Thoracic aorta (tissue), 2 donors: ENCODE measurements at places on chromosomes 2 and 18.

- no peak for DNase-seq
- H3K27ac ChIP-seq, result no peak overlapping the region
- H3K4me3 ChIP-seq, result no peak overlapping the region
- no peaks in the 10 kb centered on the region for H3K4me1 ChIP-seq
- H3K27me3 ChIP-seq, result no peaks in the 10 kb centered on the region
Observed at GRCh38 chr2:209640358-209640757, 131.3 kb upstream of the UNC80 start.

GRCh38 chr2:111148925-111149324 is 28.2 kb downstream of the BCL2L11 start:
- H3K36me3 ChIP-seq, result no peaks in the 10 kb centered on the region
- no peak overlapping the region for H3K27ac ChIP-seq
- H3K27me3 ChIP-seq, result no peaks in the 10 kb centered on the region
- no peak overlapping the region for H3K4me3 ChIP-seq
- no peak for DNase-seq

GRCh38 chr2:201244829-201245228 is 15.5 kb upstream of the CASP8 start:
- no peaks in the 10 kb centered on the region for H3K4me1 ChIP-seq
- no peaks in the 10 kb centered on the region for H3K36me3 ChIP-seq
- H3K4me3 ChIP-seq, result no peak overlapping the region
- H3K27me3 ChIP-seq, result no peaks in the 10 kb centered on the region

GRCh38 chr2:240363746-240364581 is 71.5 kb upstream of the GPC1 start:
- no peak overlapping the region for H3K27ac ChIP-seq
- peaks cover 57% of the 10 kb centered on the region for H3K4me1 ChIP-seq
- DNase-seq, result no peak
- H3K36me3 ChIP-seq, result no peaks in the 10 kb centered on the region
- H3K4me3 ChIP-seq, result peak overlapping the region; percentile 47

DNA sequence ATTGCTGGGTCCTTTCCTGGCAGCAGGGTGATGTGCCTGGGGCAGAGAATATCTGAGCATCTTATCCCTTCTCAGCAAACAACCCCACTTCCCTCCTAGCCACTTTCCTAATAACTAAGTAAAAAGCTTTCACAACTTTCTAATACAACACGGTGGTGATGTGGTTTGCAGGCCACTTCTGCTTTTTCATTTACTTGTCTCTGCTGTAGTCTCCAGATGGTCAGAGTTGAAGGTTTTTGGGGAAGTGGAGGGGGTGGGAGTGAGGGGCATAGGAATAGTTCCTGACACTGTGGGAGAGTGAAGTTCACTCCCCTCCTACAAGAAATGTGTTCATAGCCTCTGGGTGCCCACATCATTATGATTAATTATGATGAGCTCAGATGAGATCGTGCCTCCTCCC is 11.6 kb downstream of the OXER1 start:
- DNase-seq, result no peak
- H3K4me1 ChIP-seq, result peaks cover 26% of the 10 kb centered on the region
- H3K27ac ChIP-seq, result no peak overlapping the region
- H3K36me3 ChIP-seq, result no peaks in the 10 kb centered on the region

DNA sequence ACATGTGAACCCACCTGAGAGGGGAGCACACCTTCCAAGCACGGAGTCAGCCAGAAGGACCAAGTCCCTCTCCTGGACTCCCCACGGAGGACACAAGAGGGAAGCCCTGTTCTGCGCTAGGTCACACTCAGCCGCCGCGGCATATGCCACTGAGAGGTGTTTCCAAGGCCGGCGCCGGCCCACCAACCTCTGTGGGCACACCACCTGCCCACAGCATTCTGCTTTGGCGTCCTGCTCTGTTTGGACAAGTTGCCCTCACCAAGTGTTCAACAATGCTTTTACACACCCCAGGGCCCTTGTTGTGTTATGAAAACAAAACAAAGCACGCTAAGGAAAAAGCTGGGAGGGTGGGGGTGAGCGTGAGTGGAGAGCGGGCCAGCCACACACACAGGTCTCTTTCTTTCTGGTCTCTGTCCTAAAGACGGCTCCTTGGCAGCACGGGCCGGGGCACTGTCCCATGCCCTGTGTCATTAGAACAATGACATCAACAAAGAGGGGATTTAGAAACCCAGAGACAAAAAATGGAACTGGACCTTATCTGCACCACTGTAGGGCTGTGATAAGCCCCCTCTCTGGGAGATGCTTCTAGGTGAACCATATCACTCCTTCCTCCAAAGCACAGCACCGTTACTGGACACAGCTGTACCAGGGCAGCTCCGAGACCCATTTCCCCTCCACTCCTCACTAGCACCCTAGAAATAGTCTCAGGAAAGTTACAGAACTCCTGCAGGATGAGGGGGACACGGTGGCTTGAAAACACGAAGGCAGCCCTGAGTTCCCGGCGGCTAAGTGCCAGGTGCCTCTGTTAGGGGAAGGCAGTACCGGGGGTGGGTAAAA is 17.0 kb downstream of the SMAD7 start:
- H3K4me3 ChIP-seq, result peak overlapping the region; percentile 62
- no peaks in the 10 kb centered on the region for H3K36me3 ChIP-seq
- H3K4me1 ChIP-seq, result peaks cover 85% of the 10 kb centered on the region
- DNase-seq, result no peak
- H3K27me3 ChIP-seq, result no peaks in the 10 kb centered on the region

DNA sequence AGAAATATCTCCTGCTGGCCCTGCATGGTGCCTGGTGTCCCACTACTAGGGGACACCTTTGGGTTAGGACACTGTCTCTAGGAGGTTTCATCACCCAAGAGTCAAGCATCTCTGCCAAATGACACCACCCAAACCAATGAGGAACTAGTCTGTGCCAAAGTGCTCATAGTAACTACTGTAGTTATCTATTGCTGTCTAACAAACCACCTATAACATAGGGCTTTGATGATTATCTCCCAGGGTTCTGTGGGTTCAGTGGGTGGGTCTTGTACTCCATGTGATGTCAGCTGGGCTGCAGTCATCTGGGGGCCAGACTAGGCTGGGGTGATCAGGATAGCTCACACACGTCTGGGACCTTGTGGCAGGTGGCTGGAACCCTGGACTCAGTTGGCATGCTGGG is 59.8 kb downstream of the EPAS1 start:
- H3K4me1 ChIP-seq, result peaks cover 14% of the 10 kb centered on the region
- H3K36me3 ChIP-seq, result peaks cover 64% of the 10 kb centered on the region
- no peak overlapping the region for H3K27ac ChIP-seq
- no peaks in the 10 kb centered on the region for H3K27me3 ChIP-seq
- no peak for DNase-seq
- H3K4me3 ChIP-seq, result no peak overlapping the region

GRCh38 chr2:217616936-217617335 is 385.9 kb downstream of the TNS1 start:
- no peak for DNase-seq
- no peaks in the 10 kb centered on the region for H3K27me3 ChIP-seq
- H3K4me3 ChIP-seq, result no peak overlapping the region
- no peaks in the 10 kb centered on the region for H3K4me1 ChIP-seq

GRCh38 chr2:10255189-10256030 is 47.3 kb upstream of the HPCAL1 start:
- no peak overlapping the region for H3K27ac ChIP-seq
- no peaks in the 10 kb centered on the region for H3K36me3 ChIP-seq
- H3K27me3 ChIP-seq, result no peaks in the 10 kb centered on the region
- H3K4me1 ChIP-seq, result no peaks in the 10 kb centered on the region

- no peaks in the 10 kb centered on the region for H3K4me1 ChIP-seq
- no peaks in the 10 kb centered on the region for H3K27me3 ChIP-seq
- no peak for DNase-seq
- no peak overlapping the region for H3K27ac ChIP-seq
- no peak overlapping the region for H3K4me3 ChIP-seq
Observed at GRCh38 chr2:75920859-75921551, 210.3 kb upstream of the GCFC2 start.

DNA sequence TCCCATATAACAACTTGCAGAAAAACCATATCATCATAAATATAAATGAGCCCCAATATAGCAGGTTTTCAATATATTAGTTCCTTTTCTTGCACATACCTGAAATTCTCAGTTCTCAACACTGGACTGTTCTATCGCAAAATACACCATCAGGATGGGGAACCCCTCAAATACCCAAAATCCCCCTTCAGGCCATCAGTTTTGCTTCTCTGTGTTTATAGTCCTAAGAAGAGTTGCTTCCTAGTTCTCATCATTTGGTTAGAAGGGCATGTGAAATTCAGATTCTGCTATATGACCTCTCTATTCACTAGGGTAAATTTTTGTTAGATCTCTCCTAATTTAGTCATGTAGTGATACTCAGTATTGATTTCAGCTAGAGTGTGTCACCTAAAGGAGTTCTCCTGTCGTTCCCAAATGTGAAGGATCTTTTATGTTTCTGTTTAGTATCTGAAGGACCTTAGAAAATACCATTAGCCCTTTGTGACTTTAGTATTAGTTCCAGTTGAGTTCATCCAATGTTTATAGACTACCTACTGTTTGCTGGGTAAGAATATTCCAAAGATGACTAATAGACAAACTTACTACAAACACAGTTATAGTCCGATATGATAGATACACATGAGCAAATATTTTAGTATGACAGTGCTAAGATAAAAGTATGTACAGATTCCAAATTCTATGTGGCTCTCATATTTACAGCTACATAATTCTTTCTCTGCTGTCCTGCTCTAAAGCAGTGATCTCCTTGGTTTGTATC is 115.8 kb downstream of the TTC27 start:
- peaks cover 7% of the 10 kb centered on the region for H3K4me1 ChIP-seq
- H3K27me3 ChIP-seq, result no peaks in the 10 kb centered on the region
- no peak overlapping the region for H3K27ac ChIP-seq
- no peaks in the 10 kb centered on the region for H3K36me3 ChIP-seq
- no peak overlapping the region for H3K4me3 ChIP-seq

GRCh38 chr2:205540036-205540435 is 142.3 kb upstream of the NRP2 start:
- peaks cover 14% of the 10 kb centered on the region for H3K4me1 ChIP-seq
- no peak overlapping the region for H3K27ac ChIP-seq
- H3K4me3 ChIP-seq, result no peak overlapping the region
- no peaks in the 10 kb centered on the region for H3K27me3 ChIP-seq
- H3K36me3 ChIP-seq, result no peaks in the 10 kb centered on the region

DNA sequence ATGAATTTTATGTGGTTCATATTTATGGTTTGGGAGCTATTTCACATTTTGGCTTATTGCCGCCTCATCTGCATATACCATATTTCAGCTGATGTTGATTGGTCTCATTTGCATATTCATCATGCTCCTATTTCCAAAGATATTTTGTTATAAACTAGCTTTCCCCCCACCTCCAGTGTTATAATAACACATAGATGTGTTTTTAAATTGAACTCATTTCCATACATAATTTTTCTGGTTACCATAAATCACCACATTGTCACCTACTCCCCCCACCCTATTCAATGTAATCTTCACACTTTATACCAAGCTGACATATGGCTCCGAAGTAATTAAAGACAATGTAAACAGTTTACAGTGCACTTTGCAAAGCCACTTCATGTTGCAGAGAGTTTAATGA is 101.2 kb downstream of the FSHR start:
- H3K4me1 ChIP-seq, result no peaks in the 10 kb centered on the region
- no peaks in the 10 kb centered on the region for H3K36me3 ChIP-seq
- H3K27me3 ChIP-seq, result no peaks in the 10 kb centered on the region
- no peak overlapping the region for H3K4me3 ChIP-seq

DNA sequence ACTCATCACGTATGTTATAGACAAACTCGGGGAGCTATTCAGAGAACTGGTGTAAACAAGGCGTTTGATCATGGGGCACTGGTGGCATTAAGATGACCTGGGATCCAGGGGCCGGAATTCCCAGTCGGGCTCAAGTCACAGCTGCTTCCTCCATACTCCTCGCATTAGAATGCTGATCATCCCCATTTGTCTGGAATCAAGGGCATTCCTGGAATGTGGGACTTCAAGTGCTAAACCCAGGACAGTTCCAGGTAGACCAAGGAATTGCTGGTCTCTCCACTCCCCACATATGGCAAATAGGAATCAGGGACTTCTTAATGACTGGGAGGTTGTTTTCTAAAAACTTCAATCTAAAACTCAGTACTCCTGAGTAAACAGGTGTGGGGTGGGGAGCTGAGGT is 355.7 kb upstream of the RAB6C start:
- no peaks in the 10 kb centered on the region for H3K36me3 ChIP-seq
- no peaks in the 10 kb centered on the region for H3K27me3 ChIP-seq
- H3K27ac ChIP-seq, result no peak overlapping the region
- no peak overlapping the region for H3K4me3 ChIP-seq
- no peak for DNase-seq

DNA sequence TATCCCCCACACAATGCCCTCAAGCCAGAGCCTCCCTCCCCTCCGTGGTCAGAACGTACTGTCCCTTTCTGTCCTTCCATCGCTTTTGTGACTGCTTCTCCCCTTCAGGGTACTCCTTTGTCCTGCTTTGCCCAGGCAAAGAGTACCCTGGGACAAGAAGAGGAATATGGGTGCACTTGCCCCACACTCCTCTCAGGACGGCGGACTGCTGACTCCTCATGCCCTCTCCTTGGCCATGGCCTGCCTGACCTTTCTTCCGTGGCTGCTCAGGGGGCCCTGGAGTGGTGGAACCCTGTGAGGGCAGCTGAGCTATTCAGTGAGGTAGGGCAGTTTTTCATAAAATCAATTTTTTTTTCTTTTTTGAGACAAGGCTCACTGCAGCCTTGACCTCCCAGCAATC is 18.7 kb downstream of the C2orf74 start:
- H3K27ac ChIP-seq, result peak overlapping the region; percentile 93
- DNase-seq, result no peak
- H3K27me3 ChIP-seq, result no peaks in the 10 kb centered on the region
- peaks cover 35% of the 10 kb centered on the region for H3K4me1 ChIP-seq
- H3K4me3 ChIP-seq, result peak overlapping the region; percentile 80
- H3K36me3 ChIP-seq, result peaks cover 31% of the 10 kb centered on the region

DNA sequence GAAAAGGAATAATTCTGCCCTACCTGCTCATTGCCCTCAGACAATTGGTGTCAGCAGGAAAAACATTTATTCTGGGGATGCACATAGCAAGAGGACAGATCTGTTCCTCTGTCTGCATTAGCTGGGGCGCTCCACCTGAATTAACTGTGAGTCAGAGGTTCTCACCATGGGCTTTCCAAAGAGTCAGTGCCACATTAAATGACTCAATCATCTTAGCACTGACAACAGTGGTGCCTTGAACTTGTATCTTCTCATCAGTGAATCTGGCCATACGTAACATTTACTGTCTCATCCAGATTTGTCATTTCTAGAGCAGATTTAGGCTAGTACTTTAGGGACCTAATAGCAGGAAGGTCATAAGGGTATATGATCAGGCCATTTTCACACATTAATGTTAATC is 358.1 kb upstream of the CRIM1 start:
- H3K27ac ChIP-seq, result no peak overlapping the region
- H3K27me3 ChIP-seq, result no peaks in the 10 kb centered on the region
- no peak for DNase-seq
- no peak overlapping the region for H3K4me3 ChIP-seq
- no peaks in the 10 kb centered on the region for H3K4me1 ChIP-seq

DNA sequence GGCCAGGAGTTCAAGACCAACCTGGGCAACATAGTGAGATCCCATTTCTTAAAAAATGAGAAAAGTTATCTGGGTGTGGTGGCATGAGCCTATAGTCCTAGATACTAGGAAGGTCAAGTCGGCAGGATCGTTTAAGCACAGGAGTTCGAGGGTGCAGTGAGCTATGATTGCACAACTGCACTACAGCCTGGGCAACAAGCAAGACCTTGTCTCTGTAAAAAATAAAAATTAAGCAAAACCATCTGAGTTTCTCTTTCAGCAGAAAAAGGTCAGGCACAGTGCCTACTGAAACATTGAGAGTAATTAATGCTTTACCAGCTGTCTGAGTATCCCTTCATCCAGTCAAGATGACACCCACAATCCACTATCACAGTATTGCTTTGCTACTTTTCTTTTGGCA is 258.3 kb downstream of the MBD5 start:
- H3K27ac ChIP-seq, result no peak overlapping the region
- no peaks in the 10 kb centered on the region for H3K27me3 ChIP-seq
- H3K4me3 ChIP-seq, result no peak overlapping the region
- DNase-seq, result no peak
